Activated CD4-positive, CD25-positive, alpha-beta regulatory T cell treated with anti-CD3 and anti-CD28 coated beads, Interleukin-2, amount 50 U/mL, for 24 hours (primary cell): ENCODE measurements at places on chromosomes 16 and 17.
A peak's percentile ranks its signal among the peaks of the same experiment; 100 is the strongest.

DNA sequence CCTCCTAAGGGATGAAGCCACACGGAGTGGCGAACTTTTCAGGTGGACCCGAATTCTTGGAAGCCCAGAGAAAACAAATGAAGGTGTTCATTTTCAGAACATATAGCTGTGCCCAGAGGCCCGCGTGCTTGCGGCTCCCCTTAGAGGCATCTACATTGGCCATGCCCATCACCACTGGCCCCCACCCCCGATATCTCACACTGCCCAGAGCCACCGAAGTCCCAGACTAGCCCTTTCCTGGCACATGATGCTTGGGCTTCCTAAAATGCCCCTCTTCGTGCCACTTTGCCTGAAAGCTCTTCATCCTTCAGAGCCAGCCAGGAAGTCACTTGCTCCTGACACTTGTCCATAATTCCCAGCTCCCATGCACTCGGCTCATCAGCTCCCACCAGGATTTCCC, 2.1 kb upstream of the HEXIM1 start:
- no peak for ATAC-seq

- ATAC-seq = no peak
These were observed 272.7 kb downstream of the SOX9 start for GRCh38 chr17:72393553-72393952.

DNA sequence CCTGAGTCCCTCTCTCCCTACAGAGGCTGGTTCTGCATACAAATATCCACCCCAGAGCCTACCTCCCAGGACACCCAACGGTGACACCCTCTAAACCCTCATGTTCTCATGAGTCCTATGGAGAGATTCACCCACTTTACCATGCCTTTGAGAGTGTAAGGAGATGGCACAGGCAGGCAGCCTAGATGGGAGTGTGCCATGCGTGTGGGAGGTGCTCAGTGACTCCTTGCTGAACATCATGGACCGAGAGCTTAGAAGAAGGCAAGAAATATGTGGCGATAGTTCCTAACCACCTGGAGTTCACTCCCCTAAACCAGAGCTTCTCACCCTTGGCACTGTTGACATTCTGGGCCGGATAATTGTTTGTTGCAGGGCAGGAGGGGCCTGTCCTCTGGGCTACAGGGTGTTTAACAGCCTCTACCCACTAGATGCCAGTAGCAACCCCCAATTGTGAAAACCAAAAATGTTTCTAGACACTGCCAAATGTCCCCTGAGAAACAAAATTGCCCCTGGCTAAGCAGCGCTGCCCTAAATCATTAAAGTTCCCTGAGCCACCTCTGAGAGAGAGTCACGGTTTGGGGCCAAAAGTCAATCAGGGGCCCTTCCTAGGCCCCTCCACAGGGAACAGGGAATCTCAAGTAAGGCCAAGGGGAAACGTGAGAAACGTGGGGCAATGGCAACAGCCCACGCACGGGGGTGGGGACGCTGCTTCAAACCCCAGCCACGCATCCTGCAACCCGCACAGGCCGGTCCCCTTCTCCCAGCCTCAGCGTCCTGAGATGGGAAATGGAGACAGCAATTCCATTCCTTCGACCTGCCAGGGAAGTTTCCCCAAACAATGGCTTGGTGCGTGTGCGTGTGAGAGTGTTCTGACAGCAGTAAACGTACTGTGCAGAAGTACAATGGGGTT, 66.8 kb downstream of the C16orf78 start:
- no peak for ATAC-seq

GRCh38 chr17:80510772-80511171, 33.9 kb upstream of the RPTOR start:
- ATAC-seq = no peak

GRCh38 chr16:76777721-76778465, 413.1 kb upstream of the MON1B start:
- no peak for ATAC-seq

- ATAC-seq = no peak
These were observed 188.5 kb downstream of the XYLT1 start for GRCh38 chr16:17282247-17282646.

DNA sequence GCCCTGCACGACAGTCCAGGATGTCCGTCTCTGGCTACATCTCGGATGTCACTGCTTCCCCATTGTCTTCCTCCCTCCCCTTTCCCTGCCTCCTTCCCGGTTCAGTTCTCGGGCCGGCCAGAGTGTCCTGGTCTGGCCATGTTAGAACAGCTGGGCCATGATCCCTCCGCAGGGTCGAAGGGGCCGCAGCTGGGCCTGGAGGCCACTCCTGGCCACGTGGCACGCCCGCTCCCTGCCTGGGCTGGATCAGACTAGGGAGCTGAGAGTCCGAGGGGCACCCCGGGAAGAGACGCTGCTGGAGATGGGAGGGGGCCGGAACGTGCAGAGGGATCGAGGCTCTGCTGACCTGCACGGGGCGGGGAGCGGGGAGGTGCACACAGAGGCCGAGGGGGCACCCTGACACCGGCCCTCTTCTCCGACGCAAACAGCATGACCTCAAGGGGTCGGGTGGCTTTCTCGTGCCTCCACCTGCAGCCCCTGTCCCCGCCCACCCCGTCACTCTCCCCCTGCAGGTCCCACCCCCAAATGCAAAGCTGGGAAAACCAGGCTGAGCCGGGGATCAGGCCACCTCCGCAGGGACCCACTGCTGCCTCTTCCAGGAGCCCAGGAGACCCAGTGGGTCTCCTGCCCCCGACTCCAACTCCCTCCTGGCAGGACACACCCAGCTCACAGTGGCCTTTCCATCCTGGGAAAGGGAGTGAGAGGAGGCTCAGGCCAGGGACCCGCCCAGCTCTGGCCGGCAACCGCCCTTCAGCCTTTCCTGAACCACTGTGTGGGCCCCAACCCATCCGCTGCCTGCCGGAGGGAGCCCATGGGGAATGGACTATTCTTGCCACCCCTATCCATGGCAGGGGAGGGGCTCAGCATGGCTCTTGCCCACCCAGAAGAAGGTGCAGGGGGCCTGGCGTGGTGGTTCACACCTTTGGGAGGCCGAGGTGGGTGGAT, 38.5 kb downstream of the CTU2 start:
- no peak for ATAC-seq

GRCh38 chr16:20859229-20859628, 40.9 kb downstream of the DCUN1D3 start:
- no peak for ATAC-seq

DNA sequence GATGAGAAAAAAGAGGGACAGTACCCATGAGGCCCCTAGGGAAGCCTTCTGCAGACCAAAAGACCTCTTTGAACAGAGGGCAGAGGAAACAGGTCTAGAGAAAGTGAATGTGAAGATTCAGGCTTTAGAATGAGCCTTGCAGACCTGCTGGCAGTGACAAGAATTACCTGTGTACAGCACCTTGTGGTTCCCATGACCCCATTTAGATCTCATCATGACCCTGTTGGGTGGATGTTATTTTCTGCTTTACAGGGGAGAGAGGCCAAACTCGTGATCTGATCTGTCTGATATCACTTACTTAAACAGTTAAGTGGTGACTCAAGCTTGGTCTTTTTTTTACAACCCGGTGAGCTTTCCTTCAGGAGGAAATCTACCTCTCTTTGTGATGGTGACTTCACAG, 81.9 kb downstream of the UTP18 start:
- no peak for ATAC-seq

- no peak for ATAC-seq
These were observed 3.9 kb downstream of the HNF1B start for GRCh38 chr17:37740915-37741314.

GRCh38 chr17:78535273-78536197, 41.7 kb downstream of the DNAH17 start:
- peak; percentile 17 for ATAC-seq

- ATAC-seq = no peak
These were observed 38.3 kb upstream of the CRHR1 start for GRCh38 chr17:45745601-45746494.

DNA sequence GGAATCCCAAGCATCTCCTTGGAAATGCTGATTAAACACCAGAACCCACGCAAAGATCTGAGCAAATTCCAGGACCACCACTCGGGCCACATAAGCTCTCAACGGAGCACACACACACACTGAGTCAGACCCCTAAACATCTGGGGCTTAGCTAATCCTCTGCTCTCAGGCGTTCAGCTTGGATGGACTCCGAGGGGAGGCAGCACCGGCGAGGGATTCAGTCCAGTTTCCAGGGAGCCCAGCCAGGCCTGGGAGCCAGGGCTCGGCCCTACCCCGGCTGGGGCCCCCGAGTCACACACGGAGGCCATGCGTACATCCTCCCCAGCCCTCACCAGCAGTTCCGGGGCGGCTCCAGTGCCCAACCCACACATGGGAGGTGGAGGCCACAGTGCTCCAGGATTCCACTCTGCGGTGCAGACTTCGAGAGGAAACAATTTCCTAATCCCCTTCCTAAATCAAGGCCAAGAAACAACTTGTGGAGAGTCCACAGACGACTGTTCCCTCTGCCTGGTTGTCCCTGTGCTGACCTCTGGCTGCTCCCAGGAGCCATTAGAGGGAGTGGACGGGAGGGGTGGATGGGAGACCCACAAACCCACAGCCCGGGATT, 70.5 kb downstream of the GAS7 start:
- no peak for ATAC-seq
